ENCODE measurements at places on chromosomes 2 and 18.

- DNase-seq, result no peak
Observed at GRCh38 chr2:128606837-128607236, 288.2 kb upstream of the HS6ST1 start.

- DNase-seq, result no peak
Observed at GRCh38 chr18:9380621-9381395, 46.2 kb downstream of the TWSG1 start.

DNA sequence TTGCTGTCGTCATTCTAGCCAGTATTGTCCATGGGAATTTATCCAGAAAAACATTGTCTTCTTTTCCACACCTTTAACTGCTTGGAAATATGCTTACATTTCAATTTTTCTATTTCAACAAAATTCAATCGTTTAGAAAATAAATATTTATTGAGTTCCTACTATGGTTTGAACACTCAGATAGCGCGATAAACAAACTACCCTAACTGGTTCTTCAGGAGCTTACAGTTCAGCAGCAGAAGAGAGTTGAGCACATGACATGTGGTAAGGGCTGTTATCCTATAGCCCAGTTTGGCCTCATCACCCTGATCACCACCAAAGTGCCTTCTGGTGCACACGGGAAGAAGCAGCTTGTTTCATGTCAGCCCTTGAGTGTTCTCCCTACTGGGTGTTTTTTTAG, 375.2 kb upstream of the SMIM21 start:
- DNase-seq, result no peak

DNA sequence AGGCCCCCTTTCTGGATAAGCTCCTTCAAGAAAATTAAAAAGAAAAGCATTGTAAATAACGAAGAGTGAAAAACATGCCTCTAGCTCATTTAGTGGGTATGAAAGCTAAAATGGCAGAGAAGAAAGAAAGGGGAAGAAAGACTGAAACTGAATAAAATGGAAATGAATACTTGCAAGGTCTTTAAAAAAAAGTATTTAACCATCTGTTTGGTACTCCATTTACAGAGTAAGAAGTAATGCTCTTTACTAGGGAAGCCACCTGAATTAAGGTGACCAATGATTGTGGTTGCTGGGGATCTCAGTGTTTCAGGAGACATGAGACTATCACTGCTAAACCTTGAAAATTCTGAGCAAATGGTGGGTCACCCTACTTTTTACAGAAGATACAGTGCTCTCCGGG, 17.7 kb upstream of the ARL5A start:
- no peak for DNase-seq

GRCh38 chr2:189527041-189527750, 53.4 kb downstream of the SLC40A1 start:
- DNase-seq, result no peak

DNA sequence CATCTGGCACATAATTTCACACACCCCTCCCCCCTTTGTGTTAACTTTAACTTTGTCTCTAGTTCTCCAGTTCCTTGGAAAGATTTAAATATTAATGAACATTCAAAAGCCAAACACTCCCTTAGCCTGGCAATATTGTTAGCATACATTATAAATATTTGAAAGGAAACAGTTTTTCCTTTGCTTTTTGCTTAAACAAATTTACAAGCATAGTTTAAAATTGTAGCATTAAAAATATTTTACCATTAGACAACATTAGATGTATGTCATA, 113.1 kb upstream of the SLC38A11 start:
- DNase-seq, result no peak

GRCh38 chr2:27664622-27665363, 1.1 kb downstream of the SLC4A1AP start:
- no peak for DNase-seq

- no peak for DNase-seq
Observed at GRCh38 chr2:224145751-224146355, 106.8 kb upstream of the SERPINE2 start.

DNA sequence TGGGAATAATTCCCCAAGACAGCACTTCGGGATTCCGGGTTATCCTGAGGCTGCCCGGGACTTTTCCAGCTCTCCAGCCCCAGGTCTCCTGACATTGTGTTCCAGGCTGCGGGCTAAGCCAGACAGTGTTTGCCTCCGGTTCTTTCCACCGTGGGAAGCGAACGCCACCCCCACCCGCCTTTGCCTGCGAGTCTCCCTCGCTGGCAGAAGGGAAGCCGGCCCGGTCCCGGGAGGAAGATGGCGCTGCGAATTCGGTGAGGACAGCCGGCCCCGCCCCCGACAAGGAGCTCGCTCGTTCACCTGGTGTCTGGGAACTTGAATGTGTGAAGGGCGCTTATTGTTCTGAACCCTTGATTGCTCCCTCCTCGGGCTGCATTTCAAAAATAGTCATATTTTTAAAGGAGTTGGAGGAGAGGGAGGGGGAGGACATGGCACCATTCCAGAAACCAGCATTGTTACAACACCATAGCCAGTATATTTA, 2.9 kb downstream of the LRATD1 start:
- DNase-seq, result peak; percentile 49

DNA sequence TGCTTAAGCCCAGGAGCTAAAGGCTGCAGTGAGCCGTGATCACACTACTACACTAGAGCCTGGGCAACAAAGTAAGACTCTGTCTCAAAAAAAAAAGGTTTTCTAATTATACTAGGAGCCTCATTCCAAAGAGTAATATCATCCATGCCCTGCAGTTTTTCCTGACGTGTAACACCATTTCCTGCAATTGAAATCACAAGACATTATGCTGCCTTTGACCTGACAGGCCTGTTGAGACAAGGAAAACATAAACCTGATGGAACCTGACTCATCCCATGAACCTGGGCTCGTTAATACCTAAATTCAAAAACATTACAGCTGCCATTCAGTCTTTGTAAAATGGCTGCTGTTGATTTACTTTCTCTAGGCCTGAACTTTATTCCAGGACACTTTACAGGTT, 58.7 kb upstream of the PEX13 start:
- no peak for DNase-seq

DNA sequence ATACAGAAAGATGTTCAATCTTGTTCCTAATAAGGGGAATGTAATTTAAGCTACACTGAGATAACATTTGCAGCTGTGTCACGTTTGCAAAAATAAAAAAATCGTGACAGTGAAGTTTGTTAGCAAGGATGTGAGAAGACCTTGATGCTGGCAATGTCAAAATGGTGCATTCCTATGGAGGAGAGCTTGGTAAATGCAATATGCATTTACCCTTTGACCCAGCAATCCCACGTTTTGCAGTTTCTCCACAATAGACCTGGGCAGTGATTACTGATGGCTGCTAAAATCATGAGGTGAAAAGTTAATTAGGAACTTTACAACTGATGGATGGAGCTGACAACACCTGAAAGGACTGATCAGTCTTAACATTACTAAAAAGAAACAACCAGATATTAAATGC, 43.1 kb downstream of the ZC3H6 start:
- DNase-seq, result no peak

DNA sequence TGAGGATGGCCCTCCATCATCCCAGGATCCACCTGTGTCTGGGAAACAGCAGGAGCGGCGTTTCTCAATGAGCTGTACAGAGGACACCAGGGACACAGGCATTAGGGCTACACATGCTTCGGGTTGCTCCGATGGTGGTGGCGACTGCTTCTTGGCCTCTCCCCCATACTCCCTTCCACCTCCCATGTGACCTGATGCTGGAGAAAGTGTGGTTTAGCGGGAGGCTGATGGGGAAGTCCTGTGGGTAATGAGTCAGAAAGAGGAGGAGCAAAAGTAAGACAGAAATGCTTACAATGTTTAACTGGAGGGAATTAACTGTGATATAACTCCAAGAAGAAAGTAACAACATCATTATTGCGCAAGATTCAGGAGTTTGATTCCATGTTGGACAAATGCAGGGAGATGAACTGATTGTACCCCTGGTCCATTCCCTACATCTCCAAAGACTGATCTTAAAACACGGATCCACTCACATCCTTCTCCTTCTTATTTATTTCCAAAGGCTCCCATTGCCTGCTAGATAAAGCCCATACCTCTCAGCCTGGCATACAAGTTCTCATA, 186.6 kb downstream of the NRP2 start:
- DNase-seq, result no peak

DNA sequence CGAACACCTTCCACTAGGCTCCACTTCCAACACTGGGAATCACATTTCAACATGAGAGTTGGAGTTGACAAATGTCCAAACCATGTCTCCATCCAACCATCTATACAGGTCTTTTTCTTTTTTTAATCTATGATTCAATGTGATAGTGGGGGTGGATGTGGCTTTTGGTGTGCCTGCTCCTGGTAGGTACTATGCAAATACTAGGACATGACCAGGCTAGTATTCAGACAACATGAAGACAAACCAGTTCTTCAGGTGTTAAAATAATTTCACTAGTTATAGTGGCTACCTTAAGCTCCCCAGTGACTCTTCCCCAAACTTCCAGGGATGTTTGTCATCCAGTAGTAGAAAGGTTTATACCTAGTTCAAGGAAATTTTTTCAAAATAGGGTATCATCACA, 387.5 kb downstream of the CDH2 start:
- DNase-seq, result no peak

DNA sequence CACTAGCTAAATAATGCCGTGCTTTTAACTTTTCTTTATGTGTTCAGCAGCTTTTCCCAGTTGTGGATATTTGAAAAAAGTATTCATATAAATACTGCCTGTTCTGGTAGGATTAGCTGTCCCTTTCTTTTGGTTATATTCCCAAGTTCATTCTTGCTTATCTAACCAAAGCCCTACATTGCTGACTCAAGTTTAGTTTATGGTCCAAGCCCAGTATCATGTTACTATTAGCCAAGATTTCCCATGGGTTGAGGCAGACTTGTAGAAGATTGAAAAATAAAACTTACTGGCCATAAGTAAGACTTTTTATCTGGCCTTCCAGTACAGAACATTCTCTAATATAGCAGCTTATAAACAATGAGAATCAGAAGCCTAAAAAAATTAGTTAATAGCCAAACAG, 49.7 kb upstream of the NFE2L2 start:
- DNase-seq, result no peak

DNA sequence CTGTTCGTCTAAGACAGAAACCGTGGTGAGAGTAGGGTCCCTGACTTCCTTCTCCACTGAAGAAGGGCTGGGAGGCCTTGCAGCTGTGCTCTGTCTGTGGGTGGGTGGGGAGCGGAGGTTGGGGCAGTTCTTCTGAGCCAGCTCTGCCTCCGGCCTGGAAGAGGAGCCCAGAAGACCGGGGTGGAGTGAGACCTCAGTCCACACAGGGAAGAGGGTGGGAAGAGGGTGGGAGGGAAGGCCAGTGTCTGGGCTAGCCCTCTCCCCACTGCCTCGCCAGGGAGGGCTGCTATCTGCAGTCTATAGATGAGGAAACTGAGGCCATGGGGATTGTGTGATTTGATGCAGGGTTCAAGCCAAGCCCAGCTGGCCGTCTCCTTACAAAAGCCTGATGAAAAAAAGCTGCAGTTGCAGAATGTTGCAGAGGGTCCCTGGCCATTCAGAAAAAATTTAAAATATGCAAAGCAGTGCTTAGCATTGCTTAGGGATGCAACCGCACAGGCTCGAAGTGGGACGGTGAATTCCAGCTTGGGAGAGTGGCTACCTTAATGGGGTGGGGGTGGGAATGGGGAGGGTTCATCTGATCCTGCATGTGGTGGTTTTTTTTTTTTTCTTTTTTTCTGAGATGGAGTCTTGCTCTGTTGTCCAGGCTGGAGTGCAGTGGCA, 181.6 kb upstream of the HS6ST1 start:
- DNase-seq, result no peak

- DNase-seq, result no peak
Observed at GRCh38 chr2:148529745-148530144, 114.8 kb upstream of the EPC2 start.

- DNase-seq, result no peak
Observed at GRCh38 chr2:5617796-5618195, 74.4 kb upstream of the SOX11 start.

GRCh38 chr2:239455436-239456203, 54.8 kb upstream of the HDAC4 start:
- no peak for DNase-seq

GRCh38 chr18:46892842-46893241, 24.5 kb downstream of the PIAS2 start:
- DNase-seq, result no peak

DNA sequence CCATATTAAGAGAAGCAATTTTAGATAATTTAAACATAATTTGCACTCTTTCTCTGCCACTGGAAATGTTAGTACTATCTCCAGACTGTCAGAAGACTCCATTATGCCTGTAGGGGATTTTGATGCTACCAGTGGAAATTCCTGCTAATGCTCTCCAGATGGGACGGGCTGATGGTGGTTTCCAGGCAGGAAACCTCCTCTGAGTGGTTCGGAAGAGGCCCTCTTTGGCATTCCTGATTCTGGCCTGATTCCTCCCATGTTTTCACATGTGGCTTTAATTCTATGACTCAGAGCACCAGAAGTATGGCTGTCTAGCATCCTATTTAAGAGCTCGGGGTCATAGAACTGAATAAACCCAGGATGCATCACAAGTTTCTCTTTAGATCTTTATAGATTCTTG, 70.9 kb upstream of the ST6GAL2 start:
- DNase-seq, result no peak

DNA sequence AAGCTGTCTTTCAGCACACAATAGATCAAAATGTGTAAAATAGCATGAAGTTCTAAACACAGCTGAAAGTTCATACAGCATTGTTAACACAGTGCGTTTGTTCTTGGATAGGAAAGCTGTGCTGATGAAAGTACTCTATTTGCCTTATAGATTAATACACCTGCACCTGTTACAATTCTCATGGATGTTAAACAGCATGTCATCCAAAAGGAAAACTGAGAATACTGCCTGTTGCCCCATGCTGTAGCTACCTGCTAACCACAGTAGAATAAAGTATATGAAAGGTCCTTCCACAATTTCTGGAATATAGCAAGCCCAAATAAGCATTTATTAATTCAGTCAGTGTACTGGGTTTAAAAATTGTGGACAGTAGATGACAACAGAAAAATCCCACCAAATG, 166.7 kb upstream of the DTNA start:
- DNase-seq, result no peak

DNA sequence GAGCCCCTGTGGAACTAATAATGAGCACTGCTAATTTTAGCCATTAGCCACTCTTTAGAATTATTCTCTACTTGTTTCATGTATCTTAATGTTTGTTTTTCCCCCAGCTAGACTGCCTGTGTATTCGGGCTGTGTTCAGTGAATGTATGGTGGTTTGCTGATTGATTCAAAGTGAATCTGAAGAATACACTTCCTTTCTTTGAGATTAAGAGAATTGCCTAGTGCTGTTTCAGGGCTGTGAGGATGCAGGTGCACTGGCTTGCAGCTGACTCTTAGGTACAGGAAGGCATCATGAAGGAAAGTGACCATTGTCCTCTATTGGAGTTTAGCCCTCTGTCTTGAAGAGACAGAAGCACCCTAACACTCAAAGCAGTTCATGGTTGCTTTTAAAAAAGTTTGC, 138.7 kb downstream of the CERS6 start:
- DNase-seq, result no peak

DNA sequence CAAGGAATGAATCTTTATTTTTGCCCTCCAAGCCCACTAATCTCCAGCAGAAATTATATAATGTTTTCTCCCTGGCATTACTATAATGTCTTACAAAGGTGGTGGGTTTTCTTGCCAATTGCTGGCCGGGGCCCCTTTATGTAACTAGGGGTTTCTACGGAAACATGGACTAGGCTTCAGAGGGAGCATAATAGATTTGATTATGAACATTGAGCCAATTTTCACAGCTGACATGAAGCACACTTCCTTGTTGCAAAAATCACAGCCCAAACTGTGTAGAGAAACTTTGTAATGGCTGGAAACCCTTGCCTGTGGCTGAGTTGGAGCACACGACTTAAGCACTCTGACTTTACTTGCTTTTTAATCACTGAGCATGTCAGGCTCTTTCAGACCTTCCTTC, 3.8 kb upstream of the CYRIA start:
- DNase-seq, result no peak

GRCh38 chr2:15748736-15749323, 157.2 kb downstream of the DDX1 start:
- peak; percentile 55 for DNase-seq

GRCh38 chr2:33202641-33203522, 256.1 kb downstream of the LTBP1 start:
- no peak for DNase-seq
